ENCODE measurements at places on chromosomes 1 and 21. TPM values are rescaled to one million over a fixed set of nuclear protein-coding genes. Genes with fewer than 3 reads are reported as not detected.

DNA sequence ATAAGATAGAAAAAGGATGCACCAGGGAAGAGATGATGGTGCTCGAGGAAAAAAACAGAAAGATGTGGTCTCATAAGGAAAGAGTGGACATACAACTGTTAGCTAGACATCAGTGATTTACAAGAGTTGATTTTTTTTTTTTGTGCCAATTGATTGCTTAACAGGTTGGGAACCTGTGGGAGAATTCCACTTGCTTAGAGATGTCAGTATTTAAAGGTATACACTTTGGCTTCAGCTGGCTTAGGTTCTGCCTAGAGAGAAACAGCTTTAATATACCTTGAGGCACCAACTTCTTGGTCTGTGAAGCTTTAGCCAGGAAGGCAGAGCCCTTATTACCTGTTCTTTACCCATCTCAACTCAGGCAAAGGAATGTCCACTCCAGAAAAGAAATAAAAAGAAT, 303.8 kb downstream of the PAPPA2 start:
- DNase-seq = no peak

DNA sequence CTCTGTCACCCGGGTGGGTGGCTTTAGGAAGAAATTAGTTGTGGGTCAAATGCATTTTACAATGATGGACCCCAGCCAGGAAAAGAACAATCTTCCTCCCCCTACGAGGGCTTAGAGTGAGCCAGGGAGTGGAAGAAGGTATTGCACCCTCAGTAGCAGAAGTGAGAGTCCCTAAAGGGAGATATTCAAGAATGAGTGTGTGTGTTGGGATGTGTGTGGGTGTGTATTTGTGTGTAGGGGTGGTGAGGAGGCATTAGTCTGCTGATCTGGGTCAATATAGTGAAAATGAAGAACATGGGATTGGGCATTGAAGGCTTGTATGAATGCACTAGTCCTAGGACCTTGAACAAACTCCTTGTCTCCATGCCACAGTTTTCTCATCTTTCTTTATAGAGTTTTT, 85.2 kb upstream of the RUNX1 start:
- DNase-seq = no peak

Gene PAQR7
- 10.4 TPM for total RNA-seq

Gene IGSF9
- total RNA-seq = 1.7 TPM

- no peak for DNase-seq
These were observed 254.8 kb upstream of the VAMP3 start for GRCh38 chr1:7516341-7516740.

Gene SYPL2
- 2.4 TPM for total RNA-seq

DNA sequence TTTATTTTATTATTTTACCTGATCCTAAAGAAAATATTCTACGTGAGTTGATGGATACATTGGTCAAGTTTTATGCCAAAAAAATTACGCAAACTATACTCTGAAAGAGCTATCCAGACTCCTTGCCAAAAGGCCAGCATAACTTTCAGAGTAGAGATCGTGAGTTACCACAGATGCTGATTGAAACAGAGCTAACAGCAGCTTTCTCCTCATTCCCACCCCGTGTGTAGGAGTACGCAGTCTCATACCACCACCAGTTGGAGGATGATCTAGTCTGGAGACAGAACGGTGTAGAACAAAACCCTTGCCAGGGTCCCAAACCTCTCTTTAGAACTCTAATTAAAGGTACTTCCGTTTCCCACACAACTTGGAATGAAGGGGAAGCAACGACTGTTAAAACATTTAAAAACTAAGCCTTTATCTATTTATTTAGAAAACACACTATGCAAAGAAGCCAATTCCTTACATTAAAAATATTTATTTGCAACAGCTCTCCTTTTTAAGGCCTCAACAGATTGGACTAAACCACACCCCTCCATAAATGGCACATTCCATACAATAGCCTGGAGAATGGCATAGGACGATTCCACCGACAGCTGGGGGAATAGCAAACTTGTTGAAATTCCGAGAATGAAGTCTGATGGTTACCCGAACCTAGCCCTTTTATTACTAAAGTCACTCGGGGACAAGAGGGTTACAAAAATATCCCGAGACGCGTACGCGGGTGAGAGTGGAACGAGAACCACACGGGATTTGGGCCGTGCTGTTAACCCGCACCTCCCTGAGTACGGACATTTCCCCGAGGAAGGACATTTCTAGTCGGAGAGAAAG, 1.4 kb downstream of the NUCKS1 start:
- DNase-seq = peak; percentile 56

Gene SERPINC1
- total RNA-seq = not detected

- no peak for DNase-seq
These were observed 61.6 kb downstream of the SELENOF start for GRCh38 chr1:86852289-86852688.

DNA sequence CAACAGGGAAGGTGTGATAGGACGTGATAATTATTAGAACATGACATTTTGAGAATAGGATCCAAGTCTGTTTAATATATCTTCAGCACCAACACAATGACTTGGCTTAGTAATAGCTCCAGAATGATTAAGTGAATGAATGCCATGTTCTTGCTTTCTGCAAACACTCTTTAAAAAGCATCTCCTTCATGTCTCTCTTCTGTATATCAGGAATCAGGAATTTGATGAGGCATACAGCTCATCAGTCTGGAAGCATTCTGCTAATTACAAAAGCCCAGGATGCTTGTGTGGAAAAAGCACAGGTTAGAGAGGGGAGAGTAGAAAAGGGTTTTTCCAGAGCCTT, 113.0 kb upstream of the ZNF648 start:
- DNase-seq = no peak

Gene MAP3K21
- total RNA-seq = 2.6 TPM

DNA sequence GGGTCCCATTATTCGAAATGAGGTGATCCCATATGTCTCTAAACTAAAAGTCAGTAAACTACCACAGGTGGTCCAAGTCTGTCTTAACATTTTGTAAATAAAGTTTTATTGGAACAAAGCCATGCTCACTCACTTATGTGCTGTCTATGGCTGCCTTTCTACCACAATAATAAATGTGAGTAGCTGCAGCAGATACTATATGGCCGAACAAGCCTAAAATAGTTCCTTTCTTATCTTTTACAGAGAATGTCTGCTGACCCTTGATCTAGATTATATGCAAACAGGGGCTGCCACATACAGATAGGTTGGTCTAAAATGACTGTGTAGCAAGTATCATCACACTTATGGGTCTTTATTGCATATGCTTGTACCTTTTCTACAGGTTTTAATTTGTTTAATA, 140.0 kb downstream of the VAV3 start:
- DNase-seq = no peak

Gene MYOM3
- 7.7 TPM for total RNA-seq

GRCh38 chr1:229884765-229885164, 182.3 kb upstream of the GALNT2 start:
- no peak for DNase-seq

Gene SLC25A24
- total RNA-seq = 71.3 TPM

DNA sequence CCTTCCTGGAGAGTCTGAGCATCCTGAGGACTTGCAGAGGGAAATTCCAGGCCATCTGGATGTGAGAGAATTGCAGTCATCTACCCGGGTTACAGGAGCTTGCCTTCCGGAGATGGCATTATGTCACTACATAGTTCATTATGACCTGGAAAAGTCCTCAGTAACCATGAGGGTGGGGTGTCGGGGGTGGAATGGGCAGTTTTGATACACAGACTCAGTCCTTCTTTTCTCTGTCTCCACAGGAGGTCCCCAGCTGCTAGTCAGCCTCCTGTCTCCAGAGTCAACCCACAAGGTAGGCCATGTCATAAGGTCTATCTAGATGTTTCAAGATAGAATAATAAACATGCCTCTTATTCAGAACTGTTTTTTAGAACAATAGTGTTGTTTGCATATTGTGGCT, 268.2 kb upstream of the SGIP1 start:
- no peak for DNase-seq

Gene SPRR5
- total RNA-seq = not detected

Gene HMCN1
- 36.9 TPM for total RNA-seq

DNA sequence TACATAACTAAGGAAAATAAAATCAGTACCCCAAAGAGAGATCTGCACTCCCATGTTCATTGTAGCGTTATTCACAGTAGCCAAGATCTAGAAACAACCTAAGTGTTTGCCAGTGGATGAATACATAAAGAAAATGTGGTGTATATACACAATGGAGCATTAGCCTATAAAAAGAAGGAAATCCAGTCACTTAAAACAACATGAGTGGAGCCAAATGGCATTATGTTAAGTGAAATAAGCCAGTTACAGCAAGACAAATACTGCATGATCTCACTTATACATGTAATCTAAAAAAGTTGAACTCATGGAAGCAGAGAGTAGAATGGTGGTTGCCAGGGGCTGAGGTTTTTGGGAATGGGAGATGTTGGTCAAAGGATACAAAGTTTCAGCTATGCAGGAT, 508.3 kb upstream of the B3GALT2 start:
- DNase-seq = no peak

- no peak for DNase-seq
These were observed 55.0 kb upstream of the ZNF326 start for GRCh38 chr1:89939693-89940438.

- no peak for DNase-seq
These were observed 594.4 kb downstream of the MATN1 start for GRCh38 chr1:30129001-30129408.

Gene SLAMF8
- total RNA-seq = 0.69 TPM

- DNase-seq = no peak
These were observed 38.1 kb downstream of the RCSD1 start for GRCh38 chr1:167668108-167668507.

DNA sequence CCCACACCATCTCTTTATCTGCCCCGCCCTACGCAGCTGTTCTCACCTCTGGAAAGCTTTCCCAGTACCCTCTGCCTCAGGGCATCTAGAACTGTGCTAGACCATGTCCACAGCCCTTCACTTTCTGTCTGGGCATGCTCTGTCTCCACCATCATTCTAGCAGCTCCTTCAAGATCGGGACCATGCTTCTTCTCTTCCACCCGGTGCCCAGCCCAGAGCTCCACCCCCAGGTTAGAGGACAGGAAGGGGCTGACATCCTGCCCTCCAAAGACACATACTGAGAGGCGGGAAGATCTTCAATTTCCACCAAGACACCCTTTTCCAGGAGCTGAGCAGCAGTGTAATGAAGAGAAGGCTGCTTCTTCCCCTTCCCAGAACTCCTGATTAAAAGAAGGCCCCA, 27.7 kb upstream of the MEF2D start:
- DNase-seq = no peak

DNA sequence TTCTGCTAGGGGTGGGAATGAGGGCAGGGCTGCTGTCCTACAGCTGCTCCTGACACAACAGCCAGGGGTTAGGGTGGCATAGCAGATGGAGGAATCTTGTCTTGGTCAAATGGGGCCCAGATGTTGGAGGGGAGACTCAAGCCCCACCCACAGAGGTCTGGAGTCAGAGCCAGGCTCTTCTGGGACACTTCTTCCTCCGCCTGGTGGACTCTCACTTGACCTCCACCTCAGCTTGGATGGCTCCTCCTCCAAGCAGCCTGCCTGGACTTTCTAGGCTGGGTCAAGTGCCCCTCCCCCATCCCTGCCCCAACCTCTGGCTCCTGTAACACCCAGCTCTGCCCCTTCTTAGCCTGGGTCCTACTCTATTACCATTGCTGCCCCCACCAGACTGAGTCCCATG, 35.5 kb downstream of the EPHA2 start:
- no peak for DNase-seq

GRCh38 chr1:235328271-235329138, at the start of gene GGPS1:
Gene GGPS1 (plus strand): TSS chr1:235328570. CDS start chr1:235335265, 6,695 bp downstream.
- DNase-seq = peak; percentile 100

- no peak for DNase-seq
These were observed 115.8 kb downstream of the DUSP10 start for GRCh38 chr1:221626041-221626440.

DNA sequence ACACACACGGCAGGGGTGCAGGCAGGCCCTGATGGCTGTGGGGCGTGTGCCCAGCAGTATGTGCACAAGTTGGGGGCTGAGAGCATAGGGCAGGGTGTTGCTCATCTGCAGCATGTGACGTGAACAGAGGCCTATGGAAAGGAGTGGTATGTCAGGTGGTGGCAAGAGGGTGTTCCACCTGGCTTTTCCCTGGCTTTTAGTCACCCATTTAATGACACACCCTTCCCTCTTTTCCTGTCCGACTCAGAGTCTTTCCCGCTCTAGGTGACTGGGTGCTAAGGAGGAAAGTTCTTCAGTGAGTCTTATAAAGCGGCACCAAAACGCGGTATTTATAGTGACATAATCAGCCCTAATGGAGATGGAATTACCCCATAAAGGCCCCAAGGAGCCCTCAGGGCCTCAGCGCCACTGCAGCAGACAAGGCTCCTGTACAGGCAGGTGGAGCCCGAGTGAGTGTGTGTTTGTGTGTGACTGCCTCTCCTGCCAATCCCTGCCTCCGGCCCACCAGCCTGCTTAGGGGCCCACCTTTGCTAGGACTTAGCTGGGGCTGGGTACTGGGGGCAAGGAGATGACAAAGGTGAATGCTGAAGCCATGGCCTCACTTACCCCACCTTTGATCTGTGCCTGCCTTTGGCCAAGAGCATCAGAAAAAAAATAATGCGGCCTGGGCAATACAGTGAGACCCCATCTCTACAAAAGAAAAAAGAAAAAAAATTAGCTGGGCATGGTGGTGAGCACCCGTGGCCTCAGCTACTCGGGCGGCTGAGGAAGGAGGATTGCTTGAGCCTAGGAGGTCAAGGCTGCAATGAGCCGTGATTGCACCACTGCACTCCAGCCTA, 3.3 kb upstream of the EPHA2 start:
- DNase-seq = no peak

GRCh38 chr1:246355411-246356230, 151.5 kb downstream of the SMYD3 start:
- no peak for DNase-seq

DNA sequence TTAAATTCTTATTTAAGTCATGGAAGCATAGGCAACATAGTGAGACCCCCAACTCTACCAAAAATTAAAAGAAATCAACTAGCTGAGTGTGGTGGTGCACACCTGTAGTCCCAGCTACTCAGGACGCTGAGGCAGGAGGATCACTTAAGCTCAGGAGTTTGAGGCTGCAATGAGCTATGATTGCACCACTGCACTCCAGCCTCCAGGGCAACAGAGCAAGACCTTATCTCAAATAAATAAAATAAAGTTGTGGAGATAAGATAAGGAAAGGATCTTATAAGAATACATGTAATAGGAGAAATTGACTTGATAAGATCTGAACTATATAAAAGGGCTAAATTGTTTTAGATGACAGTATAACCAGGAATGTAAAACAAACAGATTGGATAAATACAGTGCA, 2.3 kb upstream of the BATF3 start:
- DNase-seq = no peak

GRCh38 chr1:194233069-194233468, 1046.7 kb upstream of the B3GALT2 start:
- no peak for DNase-seq

Gene FAM163A
- total RNA-seq = 0.53 TPM

GRCh38 chr1:229537894-229538293, 20.6 kb downstream of the ABCB10 start:
- DNase-seq = no peak
